CD4-positive, alpha-beta T cell treated with Interleukin-17A for 4 hours (primary cell): ENCODE measurements at places on chromosomes 12 and 14.
A peak's percentile ranks its signal among the peaks of the same experiment; 100 is the strongest.

GRCh38 chr12:121718653-121719239, 6.2 kb downstream of the TMEM120B start:
- DNase-seq, result no peak

DNA sequence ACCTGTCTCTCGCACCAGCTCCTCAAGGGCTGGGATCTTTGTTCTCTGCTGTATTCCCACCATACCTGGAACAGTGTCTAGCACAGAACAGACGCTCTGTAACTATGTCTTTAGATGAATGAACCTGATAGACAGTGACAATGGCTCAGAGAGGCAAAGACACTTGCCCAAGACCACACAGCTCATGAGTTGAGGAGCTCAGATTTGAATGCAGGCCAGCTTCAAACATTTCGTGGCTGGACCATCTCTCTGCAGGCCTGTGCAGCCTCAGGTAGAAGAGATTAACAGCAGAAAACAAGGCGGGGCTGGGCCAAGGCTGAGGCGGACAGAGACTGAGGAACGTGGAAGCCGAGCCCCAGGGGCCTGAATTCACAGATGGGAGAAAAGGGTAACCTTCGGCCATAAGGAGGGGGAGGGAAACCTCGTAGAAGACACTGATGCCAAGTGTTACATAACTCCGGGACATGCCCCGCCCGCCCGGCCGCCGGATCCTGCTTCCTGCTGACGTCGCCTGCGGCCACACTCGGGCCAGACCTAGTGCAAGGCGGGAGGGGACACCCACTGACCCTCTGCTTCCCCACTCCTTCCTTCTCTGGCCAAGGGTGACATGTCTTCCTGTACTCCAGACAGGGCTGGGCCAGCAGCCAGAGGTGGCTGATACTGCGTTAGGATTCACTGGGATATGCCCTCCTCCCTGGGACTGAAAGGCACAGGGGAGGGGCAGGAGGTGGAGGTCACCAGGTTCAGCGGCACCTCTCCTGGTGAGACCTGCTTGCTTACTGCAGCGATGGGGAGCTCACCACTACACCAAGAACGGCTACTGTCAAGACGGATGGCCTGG, 86.8 kb downstream of the RFLNA start:
- DNase-seq, result no peak

DNA sequence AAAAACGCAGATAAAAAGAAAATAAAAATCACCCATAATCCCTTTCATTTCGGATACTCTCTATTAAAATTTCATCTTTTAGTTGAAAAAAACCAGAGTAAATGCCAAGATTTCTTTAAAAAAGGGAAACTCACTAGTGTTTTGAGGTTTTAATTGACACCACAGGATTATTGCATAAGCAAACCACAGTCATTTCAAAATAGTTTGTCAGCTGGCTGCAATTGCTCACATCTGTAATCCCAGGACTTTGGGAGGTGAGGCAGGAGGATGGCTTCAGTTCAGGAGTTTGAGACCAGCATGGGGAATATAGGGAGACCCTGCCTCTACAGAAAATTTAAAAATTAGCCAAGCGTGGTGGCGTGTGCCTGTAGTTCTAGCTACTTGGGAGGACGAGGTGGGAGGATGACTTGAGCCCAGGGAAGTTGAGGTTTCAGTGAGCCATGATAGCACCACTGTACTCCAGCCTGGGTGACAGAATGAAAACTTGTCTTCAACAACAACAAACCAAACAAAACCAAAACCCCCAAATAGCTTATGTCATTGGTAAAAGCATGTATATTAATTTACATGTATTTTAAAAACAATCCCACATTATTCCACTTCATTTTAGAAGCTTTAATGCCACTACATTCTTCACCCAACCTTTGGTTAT, 48.8 kb downstream of the SYNE2 start:
- DNase-seq, result no peak

DNA sequence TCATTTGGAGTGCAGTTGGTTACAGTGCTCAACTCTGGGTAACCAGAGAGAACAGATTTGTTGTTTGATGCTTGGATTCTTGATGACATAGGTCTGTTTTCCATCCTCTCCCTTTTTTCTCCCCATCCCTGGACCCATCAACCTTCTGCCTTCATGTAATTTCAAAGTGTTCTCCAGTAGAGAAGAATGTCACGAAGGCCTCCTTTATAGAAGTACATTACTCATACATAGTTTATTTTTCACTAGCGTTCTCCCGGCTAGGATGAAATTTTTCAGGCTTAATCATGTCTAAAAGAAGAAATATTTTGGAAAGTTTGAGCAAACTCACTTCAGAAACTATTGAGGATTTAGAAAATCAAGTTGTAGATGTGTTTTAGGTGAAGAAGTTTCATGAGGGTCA, 20.9 kb upstream of the APPL2 start:
- no peak for DNase-seq

DNA sequence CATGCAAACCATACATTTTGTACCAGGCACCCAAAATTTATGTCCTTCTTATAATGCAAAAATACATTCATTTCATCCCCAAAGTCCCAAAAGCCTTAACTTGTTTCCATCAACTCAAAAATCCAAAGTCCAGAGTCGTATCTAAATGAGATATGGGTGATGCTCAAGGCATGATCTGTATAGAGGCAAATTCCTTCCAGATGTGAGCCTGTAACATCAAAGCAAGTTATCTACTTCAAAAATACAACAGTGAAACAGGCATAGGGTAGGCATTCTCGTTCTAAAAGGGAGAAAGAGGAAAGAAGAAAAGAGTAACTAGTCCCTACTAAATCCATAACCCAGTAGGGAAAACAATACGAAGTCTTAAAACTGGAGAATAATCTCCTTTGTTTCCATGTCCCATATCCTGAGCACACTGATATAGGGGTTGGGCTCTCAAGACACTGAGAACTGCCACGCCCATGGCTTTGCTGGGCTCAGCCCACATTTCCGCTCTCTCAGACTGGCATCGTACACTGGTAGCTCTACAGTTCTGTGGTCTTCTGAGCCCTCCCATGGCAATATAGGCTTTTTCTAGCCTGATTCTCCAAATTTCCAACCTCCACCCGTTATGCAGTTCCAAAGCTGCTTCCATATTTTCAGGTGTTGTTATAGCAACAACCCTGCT, 232.8 kb downstream of the TMTC2 start:
- DNase-seq, result no peak

DNA sequence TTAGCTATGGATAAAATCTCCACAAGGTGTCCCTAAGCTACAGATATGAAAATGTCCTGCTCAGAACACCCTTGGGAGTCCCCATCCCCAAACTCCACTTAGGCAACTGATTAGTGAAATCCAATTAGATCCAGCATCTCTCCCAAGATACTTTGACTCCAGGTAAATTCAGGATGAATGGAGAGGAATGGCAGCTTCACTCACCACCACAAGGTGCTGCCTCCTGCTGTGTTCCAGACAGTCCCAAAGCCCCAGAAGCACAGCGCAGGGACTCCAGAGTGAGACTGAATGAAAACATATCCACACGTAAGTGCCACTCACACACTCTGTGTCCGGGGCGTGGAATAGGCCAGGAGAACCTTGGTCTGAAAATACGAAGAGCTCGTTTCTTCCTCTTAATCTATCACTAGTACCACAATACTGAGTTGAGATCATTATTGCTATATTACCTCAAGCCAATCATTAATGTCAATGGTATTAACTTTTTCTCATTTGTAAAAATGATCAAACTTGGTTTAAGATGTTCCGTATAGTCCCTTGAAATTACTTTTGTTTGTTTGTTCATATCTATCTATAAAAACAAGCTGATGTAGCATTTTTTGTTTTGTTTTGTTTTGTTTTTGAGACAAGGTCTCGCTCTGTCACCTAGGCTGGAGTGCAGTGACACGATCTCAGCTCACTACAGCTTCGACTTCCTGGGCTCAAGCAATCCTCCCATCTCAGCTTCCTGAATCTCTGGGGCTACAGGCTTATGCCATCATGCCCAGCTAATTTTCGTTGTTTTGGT, 70.0 kb upstream of the BICD1 start:
- DNase-seq, result no peak

GRCh38 chr12:56348776-56349175, 10.1 kb downstream of the IL23A start:
- DNase-seq, result no peak

- DNase-seq, result peak; percentile 7
Measured at GRCh38 chr14:24238123-24238522, 4.3 kb downstream of the TINF2 start.

GRCh38 chr12:38328306-38328895, 11.8 kb downstream of the ALG10B start:
- DNase-seq, result no peak

DNA sequence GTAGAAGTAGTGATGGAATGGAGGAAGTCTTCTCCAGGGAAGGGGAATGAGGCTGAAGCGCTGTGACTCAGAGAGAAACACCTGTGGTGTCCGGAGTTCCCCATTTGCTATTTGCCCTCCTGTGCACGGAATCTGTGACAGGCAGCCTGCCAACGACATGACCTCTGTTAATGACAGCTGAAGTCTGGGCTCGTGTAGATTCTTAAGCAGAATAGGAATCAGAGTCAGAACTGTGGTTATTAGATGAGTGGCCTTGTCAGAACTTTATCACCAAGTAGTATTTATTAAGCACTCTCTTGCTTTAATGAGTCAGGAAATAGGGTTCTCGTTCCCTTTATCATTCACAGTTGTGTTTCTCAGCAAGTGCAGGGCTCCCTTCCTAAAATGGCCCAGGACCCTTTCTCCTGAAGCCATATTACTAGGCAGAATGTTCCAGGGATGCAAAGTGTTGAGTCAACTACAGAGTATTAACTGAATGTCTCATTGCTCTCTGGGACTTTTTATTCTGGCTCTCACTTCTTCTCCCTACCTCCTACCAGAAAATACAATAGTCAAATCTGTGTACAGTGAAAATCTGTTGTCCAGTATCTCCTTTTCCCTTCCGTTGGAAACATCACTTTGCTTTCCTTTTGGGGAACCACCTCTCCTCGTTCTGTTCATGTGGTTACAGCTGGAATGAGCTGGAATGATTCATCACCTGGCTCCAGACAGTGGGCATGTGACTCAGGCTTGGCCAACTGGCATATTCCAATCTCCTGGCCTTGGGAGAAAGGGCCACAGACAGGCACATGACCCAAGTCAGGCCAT, 77.8 kb upstream of the MAX start:
- DNase-seq, result peak; percentile 33

DNA sequence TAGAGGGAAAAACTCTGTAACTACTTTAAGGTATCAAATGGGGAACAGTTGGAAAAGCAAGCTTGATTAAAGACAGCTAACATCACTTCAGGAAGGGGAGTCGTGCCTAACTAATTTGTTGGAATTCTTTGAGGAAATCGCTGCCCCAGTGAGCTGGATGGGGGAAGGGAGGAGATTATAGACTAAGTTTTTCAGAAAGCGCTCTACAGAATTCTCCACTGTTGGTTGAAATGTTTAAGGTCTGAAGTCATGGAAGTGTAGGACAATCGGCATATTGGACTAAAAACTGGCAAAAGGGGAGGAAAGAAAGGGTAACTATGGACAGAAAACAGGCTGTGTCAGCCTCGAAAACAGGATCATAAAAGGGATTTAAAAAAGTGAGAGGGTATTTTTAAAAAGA, 229.9 kb upstream of the HMGA2 start:
- DNase-seq, result no peak

- no peak for DNase-seq
Measured at GRCh38 chr12:15208140-15208539, 13.1 kb downstream of the RERG start.

GRCh38 chr14:91267965-91268437, 23.5 kb upstream of the GPR68 start:
- DNase-seq, result no peak

GRCh38 chr14:49203676-49204075, 382.5 kb downstream of the RPS29 start:
- DNase-seq, result no peak

- no peak for DNase-seq
Measured at GRCh38 chr14:28875934-28876571, 109.5 kb downstream of the FOXG1 start.

DNA sequence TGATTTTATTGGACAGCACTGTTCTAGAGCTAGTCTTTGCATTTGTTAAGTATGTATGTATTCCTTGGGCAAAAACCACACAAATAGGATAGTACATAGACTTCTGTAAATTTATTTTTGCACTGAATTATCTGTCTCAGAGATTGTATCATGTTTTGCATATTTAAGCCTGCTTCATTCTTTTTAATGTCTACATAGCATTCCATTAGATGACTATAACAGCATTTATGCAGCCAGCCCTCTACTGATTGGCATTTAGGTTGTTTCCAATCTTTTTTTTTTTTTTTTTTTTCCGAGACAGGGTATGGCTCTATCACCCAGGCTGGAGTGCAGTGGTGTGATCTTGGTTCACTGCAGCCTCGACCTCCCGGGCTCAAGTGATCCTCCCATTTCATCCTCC, 34.5 kb downstream of the SYNDIG1L start:
- no peak for DNase-seq

- no peak for DNase-seq
Measured at GRCh38 chr12:103657331-103657730, 70.3 kb downstream of the STAB2 start.

DNA sequence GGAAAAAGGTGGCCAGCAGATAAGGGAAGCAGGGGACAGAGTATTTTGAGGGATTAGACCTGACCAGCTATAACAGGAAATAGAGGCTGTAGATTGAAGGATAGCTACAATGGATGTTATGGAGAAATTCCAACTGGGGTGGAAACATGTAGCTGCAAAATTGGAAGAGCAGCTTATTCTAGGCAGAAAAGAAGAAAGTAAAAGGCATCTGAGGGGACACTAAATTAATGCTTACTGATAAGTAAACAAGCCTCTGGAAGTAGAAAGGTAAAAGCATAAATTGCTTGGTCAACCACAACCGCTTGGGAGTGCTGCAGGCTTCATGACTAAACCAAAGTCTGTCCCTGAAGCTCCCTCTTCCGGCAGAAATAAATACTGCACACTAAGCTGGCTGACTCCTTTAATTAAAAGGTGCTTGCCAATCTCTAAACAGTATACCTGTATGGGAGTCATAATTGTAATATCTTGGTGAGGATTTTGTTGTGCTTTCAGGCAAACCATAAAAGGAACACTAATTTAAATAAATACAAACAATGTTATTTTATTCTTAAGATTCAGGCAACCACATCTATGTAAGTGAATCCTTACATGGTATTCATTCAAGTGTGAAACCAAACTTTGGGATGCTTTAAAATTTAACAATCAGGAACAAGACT, 7.7 kb downstream of the UBC start:
- DNase-seq, result peak; percentile 91

GRCh38 chr12:9880532-9881078, 684 bp upstream of the KLRF2 start:
- DNase-seq, result no peak

DNA sequence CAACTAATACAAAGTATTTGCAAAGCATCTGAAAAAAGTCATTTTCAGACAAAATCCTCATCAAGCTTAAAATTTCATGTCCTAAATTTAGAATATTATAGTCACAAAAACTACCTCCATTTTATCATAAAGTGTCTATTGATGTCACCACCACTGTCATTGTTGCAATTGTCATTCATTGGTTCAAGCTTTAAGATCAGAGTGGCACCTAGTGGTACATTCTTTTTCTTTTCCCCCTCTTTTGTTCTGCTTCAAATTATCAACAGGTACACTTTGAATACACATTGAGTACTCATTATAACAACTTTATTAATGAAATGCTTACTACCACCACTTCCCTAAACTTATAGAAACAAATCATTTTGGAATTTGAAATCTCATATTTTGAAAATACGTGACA, 379.8 kb downstream of the SEC23A start:
- no peak for DNase-seq
